ENCODE measurements at places on chromosomes 2 and 18.

DNA sequence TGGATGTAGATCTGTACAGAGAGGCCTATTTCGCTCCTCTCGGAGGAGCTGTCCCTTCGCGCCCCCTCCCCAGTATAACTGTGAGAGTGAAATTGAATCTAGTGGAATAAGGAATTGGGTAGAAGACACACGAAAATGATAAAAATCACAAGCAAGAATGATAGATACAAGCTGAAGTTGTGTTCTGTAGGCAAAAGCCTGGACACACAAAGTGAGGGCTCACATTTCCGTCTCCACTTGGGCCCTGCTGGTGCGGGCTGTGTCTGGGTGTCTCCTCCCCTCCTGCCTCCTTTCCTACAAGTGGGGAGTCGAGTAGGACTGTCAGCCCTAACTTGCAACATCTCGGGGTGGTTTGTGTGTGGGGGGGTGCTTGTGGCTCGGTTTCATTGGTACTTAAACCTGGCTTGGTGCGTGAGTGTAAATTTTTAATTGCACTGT is 457 bp upstream of the SP9 start:
- DNase-seq, result no peak

DNA sequence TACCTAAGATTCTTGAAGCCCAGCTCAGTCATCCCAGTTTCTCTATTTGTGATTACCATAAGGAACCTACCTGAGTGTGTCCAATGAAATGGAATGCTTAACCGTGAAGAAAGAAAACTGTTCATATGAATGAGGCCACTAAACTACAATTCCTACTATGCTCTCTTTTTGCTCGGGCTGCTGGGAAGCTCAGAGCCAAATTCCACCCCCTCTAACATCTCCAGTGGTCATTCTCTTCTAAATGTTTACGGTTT is 8.3 kb downstream of the MYCN start:
- DNase-seq, result no peak

DNA sequence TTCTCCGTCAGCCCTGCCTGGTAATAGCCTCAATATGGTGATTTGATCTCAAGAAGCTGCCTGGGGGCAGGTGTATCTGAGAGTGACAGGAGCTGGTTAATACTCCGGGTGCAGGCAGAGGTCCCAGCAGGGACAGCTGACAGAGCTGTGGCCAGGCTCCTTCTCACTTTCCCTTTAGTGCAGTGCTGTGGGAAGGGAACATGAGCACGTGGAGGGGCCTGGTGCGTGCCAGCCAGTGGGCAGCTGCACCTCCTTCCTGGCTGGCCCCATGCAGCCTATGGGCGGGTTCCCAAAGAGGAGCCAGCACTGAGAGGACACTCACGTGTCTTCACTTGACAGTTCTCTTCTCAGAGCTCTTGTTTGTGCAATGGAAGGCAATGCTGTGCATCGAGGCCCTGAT is 9.1 kb downstream of the CNNM4 start:
- no peak for DNase-seq

DNA sequence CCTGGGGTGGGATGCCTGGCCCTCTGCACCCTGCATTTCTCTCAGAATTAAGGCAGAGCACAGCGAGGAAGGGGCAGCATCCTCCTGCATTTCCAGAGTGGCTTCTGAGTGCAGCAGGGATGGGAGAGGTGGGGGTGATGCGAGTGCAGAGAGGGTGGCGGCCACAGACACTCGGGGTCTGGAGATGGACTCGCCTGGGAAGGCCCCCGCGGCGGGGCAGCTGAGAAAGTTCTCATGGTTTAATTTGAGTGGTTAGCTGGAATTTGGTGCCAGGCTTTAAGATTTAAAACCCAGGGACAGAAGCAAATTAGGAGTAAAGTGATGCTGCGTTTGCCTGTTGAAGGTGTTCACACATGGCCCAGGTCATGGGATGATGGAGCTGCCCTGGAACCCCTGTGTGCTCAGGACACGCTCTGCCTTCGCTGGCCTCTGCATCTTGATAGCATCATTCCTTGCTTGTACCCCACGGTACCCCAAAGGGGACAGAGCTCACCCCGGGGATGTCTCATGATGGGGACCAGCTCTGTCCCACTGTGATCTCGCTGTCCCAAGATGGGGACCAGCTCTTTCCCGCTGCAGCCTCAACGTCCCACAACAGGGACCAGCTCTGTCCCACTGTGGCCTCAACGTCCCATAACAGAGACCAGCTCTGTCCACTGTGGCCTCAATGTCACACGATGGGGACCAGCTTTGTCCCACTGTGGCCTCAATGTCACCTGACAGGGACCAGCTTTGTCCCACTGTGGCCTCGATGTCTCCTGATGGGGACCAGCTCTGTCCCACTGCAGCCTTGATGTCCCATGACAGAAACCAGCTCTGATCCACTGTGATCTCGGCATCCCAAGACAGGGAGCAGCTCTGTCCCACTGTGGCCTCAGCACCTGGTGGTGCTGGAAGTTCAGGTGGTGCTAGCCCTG is 27.5 kb downstream of the TMEM18 start:
- no peak for DNase-seq

GRCh38 chr2:47741101-47741500 is 41.8 kb upstream of the MSH6 start:
- DNase-seq, result no peak

DNA sequence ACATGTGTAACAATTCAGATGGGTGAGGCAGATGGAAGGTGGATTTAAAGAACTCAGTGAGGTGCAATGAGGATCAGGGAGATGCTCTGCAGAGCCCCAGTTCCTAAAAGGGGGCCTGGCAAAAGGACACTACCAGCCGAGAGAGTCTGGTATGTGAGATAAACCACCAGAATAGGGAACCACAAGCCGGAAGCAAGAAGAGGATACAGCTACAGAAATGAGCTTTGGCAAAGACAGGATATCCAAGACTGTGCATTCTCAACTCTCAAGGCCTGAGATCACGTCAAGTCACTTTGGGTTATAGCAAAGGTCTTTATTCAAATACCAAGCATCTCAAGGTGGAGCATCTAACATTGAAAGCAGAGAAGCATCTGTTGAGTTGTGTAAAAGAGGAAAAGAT is 293.5 kb downstream of the ARHGAP15 start:
- peak; percentile 5 for DNase-seq

GRCh38 chr18:33749834-33750233 is 171.8 kb downstream of the ASXL3 start:
- no peak for DNase-seq
